Posterior vena cava (tissue), 2 donors: ENCODE measurements at places on chromosomes 2 and 18.

DNA sequence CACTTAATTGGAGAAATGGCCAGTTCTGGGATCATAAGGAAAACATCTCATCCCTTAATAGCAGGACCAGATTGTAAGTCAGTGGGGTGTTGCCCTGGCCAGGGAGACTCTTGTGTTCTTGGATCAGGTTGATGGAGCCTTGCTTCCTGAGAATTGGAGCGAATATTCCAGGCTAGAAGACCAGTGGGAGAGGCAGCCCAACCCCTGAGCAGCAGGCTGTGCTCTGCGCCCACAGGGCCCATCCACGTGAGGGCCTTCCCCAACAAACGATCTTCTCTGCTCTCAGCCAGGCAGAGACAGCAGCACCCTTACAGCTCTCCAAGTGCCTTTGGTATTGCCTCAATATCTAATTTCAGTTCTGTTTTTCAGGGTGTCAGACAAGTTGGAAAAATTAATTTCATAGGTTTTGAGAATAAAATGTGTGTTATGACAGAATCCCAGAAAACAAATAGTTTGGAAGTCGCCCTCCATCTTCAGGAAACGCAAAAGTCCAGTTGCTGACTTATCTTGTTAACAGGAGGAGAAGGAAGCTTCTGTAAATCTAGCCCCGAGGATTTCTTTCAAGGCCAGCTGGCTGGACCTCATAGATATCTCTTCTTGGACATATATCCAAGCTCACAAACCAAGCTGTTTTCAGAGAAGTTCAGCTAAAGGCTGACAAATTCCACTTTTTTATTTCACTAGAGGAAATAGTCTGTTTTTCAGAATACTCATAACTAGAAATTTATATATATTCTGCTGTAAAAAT, 105.5 kb downstream of the COPS8 start:
- DNase-seq: no peak

DNA sequence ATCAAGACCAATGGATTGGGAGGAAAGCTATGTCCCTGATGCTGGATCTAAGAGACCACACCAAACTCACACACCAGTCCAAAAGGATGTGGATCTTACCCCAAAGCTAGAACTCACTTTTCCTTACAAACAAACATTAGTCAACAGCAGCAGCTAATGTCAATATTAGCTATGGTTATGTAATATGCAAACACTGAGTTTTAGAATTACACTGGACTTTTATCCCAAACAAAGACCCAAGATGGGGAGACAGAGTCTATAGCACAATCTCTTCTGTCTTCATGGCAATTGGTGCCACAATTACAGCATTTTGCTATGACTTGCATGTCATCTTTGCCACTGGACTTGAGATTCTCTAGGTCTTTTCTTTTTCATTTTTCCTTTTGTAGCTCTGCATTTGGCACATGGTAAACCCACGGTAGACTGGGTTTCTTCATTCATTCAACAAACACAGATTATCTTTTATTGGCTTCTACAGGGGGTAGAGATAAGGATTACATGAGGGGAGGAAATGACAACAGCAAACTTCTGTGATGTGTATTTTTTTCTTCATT, 59.0 kb downstream of the SPRED2 start:
- DNase-seq: no peak

DNA sequence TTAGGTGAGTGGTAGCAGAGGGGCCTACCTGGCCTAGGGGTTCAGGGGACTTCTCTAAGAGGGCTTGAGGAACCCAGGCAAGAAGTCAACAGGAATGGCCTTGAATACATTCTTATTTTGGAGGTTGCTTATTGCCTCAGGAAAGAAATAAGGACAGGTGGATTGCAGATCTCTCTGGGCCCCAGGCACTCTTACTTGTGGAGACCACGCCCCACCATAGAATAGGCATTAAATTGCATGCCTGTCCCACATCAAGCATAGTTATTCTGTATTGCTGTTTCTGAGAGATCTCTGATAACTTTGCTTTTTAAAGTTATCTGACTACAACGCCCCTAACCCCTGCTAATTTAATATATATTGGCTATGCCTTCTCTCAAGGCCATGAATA, 68.0 kb upstream of the SP3 start:
- no peak for DNase-seq

- no peak for DNase-seq
Observed at GRCh38 chr2:66561645-66562303, 126.8 kb downstream of the MEIS1 start.

- no peak for DNase-seq
Observed at GRCh38 chr2:101763496-101764333, 66.2 kb downstream of the MAP4K4 start.
